ENCODE measurements at places on chromosomes 16 and 17.

- no peak for DNase-seq
These were observed 320.8 kb downstream of the FOXL1 start for GRCh38 chr16:86899151-86899550.

DNA sequence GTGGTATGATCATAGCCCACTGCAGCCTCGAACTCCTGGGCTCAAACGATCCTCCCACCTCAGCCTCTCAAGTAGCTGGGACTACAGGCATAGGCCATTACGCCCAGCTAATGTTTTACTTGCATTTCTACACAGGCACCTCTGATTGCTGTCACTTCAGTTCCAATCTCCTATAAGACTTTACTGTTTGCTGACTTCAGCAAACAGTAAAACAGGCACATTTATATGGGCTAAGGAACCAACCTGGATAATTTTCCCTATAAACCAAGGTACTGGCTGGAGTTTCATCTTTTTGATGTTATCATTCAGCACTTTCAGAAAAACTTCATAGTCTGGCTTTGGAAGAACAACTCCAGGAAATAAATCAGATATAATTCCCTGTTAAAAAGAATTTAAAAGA, 114.2 kb downstream of the DNAH3 start:
- no peak for DNase-seq

DNA sequence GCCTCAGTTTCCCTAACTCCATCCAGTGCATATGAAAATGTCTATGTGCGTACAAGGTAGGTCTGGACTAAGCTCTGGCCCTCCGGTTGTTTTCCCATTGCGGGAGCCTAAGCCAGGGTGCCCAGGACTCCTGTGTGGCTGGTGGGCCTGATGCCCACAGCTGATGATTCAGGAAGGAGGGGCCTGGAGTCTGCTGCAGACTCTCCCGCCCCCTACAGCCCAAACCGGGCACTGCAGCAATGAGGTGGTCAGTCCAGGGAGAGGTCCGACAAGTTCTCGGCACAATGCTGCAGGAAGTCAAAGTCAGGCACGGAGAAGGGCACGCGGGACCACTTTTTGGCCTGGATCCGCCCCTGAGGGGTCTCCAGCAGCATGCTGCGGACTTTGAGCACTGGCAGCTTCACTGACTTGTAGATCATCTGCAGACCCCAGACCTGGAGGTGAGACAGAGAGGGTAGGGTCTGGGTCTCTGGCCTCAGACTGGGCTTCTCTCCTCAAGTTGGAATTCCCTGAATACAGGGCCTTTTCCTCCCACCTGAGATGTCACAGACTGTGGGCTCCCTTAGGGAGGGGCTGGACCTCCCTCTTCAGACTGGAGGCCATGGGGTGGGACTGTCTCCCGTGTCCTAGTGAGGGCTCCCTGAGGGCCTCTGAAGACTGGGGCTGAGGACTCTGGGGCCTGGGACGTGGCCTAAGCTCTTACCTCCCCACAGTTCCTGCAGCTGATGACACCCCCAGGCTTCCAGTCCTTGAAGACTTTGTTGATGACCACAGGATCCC, 3.4 kb upstream of the ZNF385C start:
- peak; percentile 87 for DNase-seq

DNA sequence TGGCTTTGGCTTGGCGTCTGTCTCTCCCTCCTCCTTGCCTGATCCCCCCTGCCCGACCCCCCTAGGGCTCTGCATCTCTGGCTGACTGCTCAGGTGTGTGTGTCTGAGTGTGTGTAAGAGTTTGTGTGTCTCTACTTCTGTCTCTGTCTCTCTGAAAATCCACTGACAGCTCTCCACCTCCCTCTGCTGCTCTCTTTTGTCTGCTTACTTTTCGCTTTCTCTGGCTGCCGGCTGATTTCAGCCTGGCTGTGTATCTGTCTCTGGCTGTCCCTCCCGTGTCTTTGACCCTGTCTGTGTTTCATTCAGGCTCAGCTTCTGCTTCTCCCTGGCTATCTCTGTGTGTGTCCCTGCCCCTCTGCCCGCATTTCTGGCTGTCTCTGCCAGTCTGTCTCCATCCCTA, 3.8 kb upstream of the SPEM1 start:
- DNase-seq: peak; percentile 30

- DNase-seq: no peak
These were observed 776.1 kb downstream of the KCNJ2 start for GRCh38 chr17:70945386-70945785.

DNA sequence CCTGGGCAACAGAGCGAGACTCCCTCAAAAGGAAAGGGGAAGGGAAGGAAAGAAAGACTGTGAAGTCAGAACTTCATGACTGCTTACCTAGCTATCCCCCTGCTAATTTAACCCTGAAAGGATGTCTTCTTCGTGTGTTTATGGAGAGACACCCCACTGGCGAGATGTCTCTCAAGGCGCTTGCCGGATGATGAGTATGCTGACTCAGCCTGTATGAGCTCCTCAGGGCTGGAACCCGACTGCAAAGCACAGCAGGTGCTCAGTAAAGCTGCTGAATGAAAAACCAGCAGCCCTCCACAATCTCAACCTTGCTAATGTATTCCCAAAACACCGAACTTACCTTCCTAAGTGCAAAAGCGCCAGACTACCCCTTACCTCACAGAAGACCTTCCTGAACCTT, 2.3 kb downstream of the ANKFY1 start:
- DNase-seq: no peak

DNA sequence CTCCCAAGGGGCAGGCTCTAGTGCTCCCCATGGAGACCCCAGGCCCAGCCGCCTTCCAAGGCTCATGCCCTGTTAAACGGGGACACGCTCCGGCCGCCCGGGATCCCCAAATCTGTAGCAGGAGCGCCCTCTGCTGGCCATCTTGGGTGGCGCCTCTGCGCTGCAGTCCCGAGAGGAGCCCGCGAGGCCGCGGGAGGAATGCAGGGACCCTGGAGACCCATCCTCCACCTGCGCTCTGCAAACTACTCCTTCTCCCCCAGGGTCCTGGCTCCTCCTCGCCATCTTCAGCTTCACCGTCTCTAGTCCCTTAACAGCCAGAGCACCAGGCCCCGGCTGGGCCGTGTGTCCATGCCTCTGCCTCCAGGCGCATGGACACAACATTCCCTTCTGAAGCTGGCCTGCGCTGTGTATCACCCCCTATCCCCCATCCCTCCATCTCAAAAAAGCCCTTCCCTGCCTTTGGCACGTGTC, 23.6 kb upstream of the KRT17 start:
- peak; percentile 89 for DNase-seq

DNA sequence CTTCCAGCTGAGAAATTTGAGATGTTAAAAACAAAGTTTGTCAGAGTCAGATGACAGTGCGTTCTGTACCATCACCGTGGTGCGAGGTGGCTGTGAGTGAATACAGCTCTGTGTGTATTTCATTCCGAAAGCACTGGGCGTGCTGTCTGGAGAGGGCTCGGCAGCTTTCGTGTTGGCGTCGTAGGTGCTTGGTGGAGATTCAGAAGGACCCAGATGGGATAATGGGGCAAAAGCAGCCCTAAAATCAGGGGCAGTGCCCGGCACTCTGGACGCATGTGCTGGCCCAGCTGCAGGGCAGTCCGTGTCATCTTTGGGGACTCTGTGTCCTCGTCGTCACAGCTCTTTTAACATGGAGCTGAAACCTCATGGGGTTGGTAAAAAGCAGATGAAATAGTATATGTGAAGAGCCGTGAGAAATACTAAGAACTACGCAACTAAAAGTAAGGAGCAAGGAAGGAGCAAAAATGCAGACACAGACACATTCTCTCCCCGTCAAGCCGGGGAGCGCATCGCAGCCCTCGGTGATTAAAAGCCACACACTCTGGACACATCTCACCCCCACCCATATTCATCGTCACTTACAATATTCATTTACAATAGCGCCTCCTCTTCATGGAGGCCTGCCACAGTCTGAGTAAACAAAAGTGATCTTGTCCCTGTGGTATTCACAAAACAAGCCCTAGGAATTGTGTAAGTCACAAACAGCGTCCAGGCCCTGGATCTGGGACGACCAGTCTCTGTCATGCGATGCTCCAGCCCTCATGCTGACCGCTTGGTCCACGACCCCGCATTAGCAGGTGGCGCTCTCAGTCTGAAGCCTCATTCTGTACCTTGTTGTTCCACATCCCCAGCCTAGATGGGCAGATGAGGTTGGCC, 206.7 kb downstream of the RPTOR start:
- no peak for DNase-seq

DNA sequence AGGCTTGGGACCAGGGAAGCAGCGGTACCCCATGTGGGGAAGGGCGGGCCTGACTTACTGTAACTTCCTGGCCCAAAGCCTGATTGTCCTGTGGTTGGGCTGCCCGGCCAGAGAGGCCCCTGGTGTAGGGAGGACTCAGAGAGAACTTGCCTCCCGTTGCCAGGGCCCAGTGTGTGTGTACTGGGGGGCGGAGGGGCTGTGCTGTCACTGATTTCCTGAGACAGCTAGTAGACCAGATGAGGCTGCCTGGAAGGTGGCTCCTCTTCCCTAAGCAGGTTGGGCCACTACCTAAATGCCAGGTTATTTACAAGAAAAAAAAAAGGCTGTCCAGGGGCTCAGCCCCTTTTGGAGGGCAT, 16.7 kb downstream of the SOCS3 start:
- DNase-seq: peak; percentile 47

DNA sequence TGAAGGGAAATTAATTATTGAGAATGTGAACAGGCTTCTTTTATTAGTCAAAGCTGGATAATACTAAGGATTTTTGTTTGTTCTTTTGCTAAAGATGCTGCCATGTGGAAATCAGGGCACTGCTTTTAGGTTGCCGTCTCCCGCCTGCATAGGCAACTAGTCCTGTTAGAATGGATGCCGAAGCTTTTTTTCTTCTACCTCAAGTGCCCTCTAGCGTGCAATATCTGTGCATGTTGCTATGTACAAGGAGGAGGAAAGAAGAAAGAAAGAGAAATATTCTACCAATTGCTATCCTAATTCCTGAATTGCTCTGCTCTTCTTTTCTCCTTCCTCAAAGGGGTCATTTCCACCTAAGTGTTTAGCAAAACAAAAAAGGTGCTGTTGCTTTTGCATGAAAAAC, 5.2 kb upstream of the CDH8 start:
- DNase-seq: peak; percentile 45

DNA sequence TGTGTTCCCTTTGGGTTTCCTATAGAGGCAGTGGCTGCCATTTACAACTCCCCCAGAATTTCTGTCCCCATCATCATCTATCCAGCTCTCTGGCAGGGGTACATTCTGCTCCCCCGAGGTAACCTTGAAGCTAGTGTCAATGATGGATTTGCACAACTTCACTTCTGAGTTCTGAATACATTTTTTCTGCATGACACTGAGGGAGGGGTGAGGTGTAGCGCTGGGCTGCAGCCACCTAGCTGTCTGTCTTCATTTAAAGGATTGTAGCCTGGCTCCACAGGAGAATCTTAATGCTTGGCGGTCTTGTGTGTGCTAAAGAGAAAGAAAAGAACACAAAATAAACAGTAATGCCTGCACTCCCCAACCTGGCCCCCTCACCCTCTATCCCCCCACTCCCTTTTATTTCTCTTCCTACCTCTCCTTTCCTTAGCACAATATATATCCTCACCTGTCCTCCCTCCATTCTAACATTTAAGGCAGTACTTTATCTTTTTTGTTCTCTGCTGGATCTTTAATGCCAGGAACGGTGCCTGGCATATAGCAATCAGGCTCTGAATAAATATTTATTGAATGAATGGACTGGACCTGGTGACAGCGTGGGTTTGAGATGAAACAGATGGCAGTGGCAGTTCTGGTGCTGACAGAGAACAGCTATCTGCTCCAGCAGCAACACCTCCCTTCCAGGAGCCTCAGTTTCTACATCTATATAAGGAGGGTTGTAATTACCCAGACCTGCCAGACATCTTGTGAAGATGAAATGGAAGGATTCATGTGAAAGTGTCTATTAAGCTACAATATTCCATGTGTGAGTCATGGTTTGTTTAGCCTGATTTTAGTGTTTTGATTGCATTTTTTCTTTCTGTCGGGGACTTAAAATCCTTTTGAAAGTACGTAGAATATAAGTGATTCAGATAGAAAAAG, 163.5 kb upstream of the CDH11 start:
- no peak for DNase-seq

DNA sequence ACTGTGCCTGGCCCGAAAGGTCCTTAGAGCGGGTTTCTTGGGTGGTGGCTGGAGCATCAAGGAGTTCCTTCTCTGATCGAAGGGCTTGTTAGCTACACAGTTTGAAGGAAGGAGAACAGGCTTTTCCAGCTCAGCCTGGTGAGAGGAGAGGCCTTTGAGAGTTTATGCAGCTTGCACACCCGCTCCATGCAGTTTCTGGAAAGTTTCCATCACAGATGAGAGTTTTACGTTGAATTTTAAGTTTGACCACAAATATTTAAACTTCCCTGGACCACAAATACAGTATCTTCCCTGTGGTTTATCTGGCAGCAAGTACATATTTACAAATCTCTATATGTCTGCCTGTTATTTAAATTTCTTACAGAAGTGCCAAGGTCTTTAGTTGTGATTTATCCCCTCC, 56.8 kb downstream of the HIC1 start:
- no peak for DNase-seq

- peak; percentile 21 for DNase-seq
These were observed 35.5 kb downstream of the UBN1 start for GRCh38 chr16:4882633-4883285.

GRCh38 chr17:82989881-82990280, 89.5 kb upstream of the METRNL start:
- DNase-seq: no peak

Measured in hematopoietic multipotent progenitor cell treated with erythropoietin and hydrocortisone succinate and interleukin-3 and kit ligand, for 4 days (in vitro differentiated cells).